ENCODE measurements at places on chromosomes 16 and 17. TPM values are rescaled to one million over a fixed set of nuclear protein-coding genes. Genes with fewer than 3 reads are reported as not detected.

OR2C1 gene
- total RNA-seq, result not detected

APOH gene
- total RNA-seq, result not detected

CKLF gene
- total RNA-seq, result 135 TPM

DOC2A gene
- 1.7 TPM for total RNA-seq

TMEM220 gene
- total RNA-seq, result 1.4 TPM

KRT34 gene
- total RNA-seq, result 0.20 TPM

ZNF598 gene
- 45.0 TPM for total RNA-seq

CALCOCO2 gene
- 24.8 TPM for total RNA-seq

SNX20 gene
- total RNA-seq, result not detected

IL4R gene
- total RNA-seq, result 14.9 TPM

PRSS21 gene
- total RNA-seq, result not detected

TAT gene
- not detected for total RNA-seq

WIPF2 gene
- total RNA-seq, result 7.7 TPM

All from Caki2 (cell line).